Spinal cord (tissue), 10 donors: ENCODE measurements at places on chromosomes 11 and 22.
A peak's percentile ranks its signal among the peaks of the same experiment; 100 is the strongest.

DNA sequence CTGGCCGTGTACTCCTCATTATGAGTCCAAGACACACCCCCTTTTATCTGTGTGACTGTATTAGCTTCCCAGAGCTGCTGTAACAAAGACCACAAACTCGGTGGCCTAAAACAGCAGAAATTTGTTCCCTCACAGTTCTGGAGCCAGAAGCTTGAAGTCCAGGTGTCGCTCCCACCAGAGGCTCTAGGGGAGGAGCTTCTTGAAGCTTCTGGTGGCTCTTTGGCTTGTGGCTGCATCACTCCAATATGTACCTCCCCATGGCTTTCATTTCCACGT, 3.0 kb downstream of the PRR5 start:
- no peak overlapping the region for H3K4me3 ChIP-seq
- H3K27me3 ChIP-seq: peaks cover 17% of the 10 kb centered on the region
- no peak overlapping the region for H3K27ac ChIP-seq
- peaks cover 31% of the 10 kb centered on the region for H3K4me1 ChIP-seq

DNA sequence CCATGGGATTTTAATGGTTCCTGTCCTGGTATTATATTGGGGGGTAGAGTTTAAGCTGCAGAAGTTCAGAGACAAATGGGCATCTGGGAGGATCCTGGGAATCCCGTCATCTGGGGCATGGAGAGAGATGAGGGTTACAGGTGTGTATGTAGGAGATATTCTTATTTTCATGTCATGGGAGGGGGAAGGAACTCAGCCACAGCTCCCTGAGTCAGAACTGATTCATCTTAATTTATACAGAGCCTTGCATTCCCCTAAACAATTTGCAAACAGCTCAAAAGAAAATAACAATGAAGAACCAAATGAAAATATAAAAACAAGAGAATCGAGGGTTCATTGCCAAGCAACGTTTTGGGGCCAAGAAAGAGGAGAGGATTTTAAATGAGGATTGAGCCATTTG, 155.9 kb upstream of the TBCEL start:
- no peaks in the 10 kb centered on the region for H3K4me1 ChIP-seq
- no peaks in the 10 kb centered on the region for H3K27me3 ChIP-seq
- no peak for DNase-seq
- H3K27ac ChIP-seq: no peak overlapping the region
- H3K4me3 ChIP-seq: no peak overlapping the region

DNA sequence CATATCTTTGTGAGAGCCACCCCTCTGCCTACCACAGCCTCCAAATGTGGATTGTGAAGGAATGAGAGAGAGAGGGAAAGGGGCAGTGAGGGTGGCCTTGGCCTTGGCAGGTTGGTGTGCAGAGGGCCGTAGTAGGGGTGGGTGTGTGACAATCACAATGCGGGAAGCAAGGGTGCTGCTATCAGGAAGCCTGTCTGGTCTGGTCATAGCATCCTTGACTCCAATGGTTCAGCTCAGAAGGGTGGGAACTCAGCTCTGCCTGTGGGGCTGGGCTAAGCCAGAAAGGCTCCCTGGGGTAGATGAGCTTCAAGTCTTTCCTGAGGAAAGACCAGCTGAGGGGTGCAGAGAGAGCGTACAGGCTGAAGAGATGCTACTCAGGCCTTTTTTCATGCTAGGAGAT, 72.7 kb downstream of the RRM1 start:
- no peaks in the 10 kb centered on the region for H3K27me3 ChIP-seq
- DNase-seq: no peak
- H3K4me3 ChIP-seq: no peak overlapping the region

- H3K4me1 ChIP-seq: peaks cover 19% of the 10 kb centered on the region
- no peaks in the 10 kb centered on the region for H3K27me3 ChIP-seq
- no peak overlapping the region for H3K4me3 ChIP-seq
- peaks cover 70% of the 10 kb centered on the region for H3K36me3 ChIP-seq
- DNase-seq: no peak
Measured at GRCh38 chr11:2945757-2946287, 16.6 kb upstream of the PHLDA2 start.

- DNase-seq: no peak
- no peaks in the 10 kb centered on the region for H3K36me3 ChIP-seq
- H3K27me3 ChIP-seq: no peaks in the 10 kb centered on the region
- H3K27ac ChIP-seq: no peak overlapping the region
- H3K4me1 ChIP-seq: peaks cover 9% of the 10 kb centered on the region
- H3K4me3 ChIP-seq: no peak overlapping the region
Measured at GRCh38 chr11:112722876-112723275, 238.3 kb upstream of the NCAM1 start.

DNA sequence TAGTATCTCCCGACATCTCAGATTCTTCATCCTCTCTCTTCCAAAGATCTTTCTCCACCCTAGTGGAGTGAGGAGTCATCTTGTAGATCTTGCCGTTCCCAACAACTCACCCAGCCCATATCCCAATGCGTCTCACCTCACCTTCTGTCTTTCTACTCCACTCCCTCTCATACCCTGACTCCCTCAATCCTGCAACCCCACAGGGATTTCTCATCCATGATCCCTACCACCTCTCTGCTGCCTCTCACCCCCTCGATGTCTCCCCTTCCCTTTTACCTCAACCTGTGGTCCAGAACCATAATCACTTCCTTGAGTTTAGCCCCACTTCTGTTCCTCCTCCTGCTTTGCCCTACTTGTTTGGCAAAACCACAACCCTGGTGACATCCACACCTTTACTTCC, 41.7 kb downstream of the OTOG start:
- DNase-seq: no peak
- H3K36me3 ChIP-seq: no peaks in the 10 kb centered on the region
- H3K4me3 ChIP-seq: no peak overlapping the region
- no peak overlapping the region for H3K27ac ChIP-seq

- H3K4me1 ChIP-seq: peaks cover 4% of the 10 kb centered on the region
- no peaks in the 10 kb centered on the region for H3K27me3 ChIP-seq
- H3K27ac ChIP-seq: no peak overlapping the region
- DNase-seq: no peak
- H3K4me3 ChIP-seq: no peak overlapping the region
Measured at GRCh38 chr11:112361396-112361795, 100.7 kb upstream of the PLET1 start.

DNA sequence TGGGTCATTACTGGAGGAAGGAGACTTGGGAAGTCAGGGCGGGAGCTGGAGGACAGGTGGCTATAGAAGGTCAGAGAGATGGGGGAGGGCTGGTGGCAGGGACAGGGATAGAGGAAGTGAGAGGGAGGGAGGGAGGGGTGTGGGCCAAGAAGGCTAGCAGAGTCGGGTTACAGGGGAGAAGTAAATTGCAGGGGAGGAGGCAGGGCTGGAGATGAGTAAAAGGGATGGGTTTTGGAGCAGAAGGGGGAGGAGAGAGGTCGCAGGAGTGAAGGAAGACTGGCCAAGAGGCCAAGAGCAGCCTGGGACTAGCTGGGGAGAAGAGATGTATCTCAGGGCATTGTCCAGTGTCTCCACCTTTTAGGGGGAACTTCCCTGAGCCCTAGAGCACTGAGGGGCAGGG, 33.0 kb downstream of the LRRC10B start:
- H3K4me1 ChIP-seq: peaks cover 21% of the 10 kb centered on the region
- DNase-seq: no peak

DNA sequence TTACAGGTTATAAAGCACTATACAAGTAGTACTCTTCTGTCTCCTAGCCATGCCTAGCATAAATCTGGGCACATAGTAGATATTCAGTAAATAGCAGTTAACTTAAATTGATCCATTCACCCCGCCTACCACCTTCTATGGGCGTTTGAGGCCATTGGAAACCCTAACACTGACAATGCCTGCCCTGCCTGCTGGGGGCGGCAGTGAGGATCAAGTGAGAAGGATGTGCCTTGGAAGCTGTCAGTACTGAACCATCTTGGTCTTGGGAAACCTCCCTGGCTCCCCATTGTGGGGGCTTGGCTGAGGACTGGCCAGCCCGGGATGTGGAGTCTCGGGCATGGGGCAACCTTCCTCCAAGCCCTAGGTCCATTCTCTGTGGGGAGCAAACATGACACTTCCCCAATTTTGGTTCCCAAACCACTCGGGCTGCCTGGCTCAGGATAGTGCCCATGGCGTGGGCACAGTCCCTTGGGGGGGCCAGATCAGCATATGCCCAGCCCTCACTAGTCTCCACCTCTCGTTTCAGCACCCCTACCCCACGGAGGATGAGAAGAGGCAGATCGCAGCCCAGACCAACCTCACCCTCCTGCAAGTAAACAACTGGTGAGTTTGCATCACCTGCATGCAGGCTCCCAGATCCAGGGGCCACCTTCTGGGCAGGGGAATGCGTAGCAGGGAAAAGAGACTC, 67.4 kb downstream of the FEZ1 start:
- no peak for DNase-seq
- peaks cover 25% of the 10 kb centered on the region for H3K4me1 ChIP-seq
- peaks cover 51% of the 10 kb centered on the region for H3K36me3 ChIP-seq

DNA sequence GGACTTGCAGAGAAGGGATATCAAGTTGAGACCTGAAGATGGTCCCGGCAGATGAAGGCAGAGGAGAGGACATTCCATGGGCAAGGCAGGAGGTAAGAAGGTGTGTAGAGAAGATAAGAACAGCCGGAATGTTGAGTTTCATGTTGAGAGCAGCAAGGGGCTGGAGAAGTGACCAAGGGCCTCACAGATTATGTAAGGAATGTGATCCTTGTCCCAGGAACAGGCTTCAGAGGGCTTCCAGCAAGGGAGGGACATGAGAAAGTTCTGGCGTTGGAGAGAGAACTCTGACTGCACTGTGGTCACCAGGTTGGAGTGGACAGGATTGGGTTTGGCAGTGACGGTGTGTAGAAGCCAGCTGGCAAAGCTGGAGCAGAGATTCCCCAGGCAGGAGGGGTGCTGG, 27.6 kb upstream of the PPFIA1 start:
- no peak overlapping the region for H3K27ac ChIP-seq
- H3K4me1 ChIP-seq: peaks cover 4% of the 10 kb centered on the region
- H3K27me3 ChIP-seq: no peaks in the 10 kb centered on the region
- DNase-seq: no peak

- no peak for DNase-seq
- no peak overlapping the region for H3K27ac ChIP-seq
- no peaks in the 10 kb centered on the region for H3K27me3 ChIP-seq
- no peaks in the 10 kb centered on the region for H3K4me1 ChIP-seq
- no peaks in the 10 kb centered on the region for H3K36me3 ChIP-seq
- no peak overlapping the region for H3K4me3 ChIP-seq
Measured at GRCh38 chr11:103978616-103979595, 57.5 kb upstream of the DDI1 start.

- DNase-seq: no peak
- no peaks in the 10 kb centered on the region for H3K27me3 ChIP-seq
- peaks cover 9% of the 10 kb centered on the region for H3K4me1 ChIP-seq
- no peaks in the 10 kb centered on the region for H3K36me3 ChIP-seq
- H3K4me3 ChIP-seq: peak overlapping the region; percentile 71
Measured at GRCh38 chr11:12377824-12378593, 638 bp downstream of the PARVA start.

- no peak overlapping the region for H3K4me3 ChIP-seq
- H3K4me1 ChIP-seq: no peaks in the 10 kb centered on the region
- H3K27me3 ChIP-seq: no peaks in the 10 kb centered on the region
- DNase-seq: peak; percentile 12
- H3K27ac ChIP-seq: no peak overlapping the region
- H3K36me3 ChIP-seq: no peaks in the 10 kb centered on the region
Measured at GRCh38 chr11:22920939-22921565, 60.8 kb upstream of the CCDC179 start.

DNA sequence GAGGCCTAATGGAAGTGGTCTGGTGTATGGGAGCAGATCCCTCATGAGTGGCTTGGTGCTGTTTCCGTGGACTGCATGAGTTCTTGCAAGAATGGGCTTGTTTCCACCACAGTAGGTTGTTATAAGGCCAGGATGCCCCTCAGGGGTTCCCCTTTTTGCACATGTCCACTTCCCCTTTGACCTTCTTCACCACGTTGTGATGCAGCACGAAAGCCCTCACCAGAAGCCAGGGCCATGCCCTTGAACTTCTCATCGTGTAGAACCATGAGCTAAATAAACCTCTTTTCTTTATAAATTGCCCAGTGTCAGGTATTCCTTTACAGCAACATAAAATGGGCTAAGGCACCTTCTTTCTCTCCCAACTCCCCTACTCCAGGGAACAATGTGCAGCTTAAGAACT, 2.8 kb upstream of the NARS2 start:
- H3K4me3 ChIP-seq: no peak overlapping the region
- H3K27me3 ChIP-seq: no peaks in the 10 kb centered on the region
- H3K36me3 ChIP-seq: peaks cover 2% of the 10 kb centered on the region

DNA sequence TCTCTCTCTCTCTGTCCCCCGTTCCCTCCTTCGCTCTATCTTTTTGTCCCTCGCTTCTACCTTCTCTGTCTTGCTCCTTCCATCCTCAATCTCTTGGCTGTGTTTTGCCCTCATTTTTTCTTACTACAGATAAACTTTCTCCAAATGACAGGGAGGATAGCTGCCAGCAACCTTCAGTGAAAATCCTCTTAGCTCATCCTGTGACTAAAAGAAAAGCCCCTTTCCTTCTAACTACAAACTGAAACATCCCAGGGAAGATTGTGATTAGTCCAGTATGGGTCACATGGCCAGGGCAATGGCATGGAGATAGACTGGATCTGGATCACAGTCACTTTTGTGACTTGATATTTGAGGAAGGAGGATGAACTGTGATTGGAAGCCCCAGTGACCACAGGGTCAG, 10.4 kb downstream of the SPON1 start:
- no peaks in the 10 kb centered on the region for H3K36me3 ChIP-seq
- no peak for DNase-seq
- H3K27ac ChIP-seq: no peak overlapping the region
- H3K4me1 ChIP-seq: peaks cover 11% of the 10 kb centered on the region

GRCh38 chr11:26551186-26551801, 20.8 kb downstream of the MUC15 start:
- H3K4me1 ChIP-seq: no peaks in the 10 kb centered on the region
- H3K27ac ChIP-seq: no peak overlapping the region
- H3K4me3 ChIP-seq: no peak overlapping the region
- DNase-seq: no peak

DNA sequence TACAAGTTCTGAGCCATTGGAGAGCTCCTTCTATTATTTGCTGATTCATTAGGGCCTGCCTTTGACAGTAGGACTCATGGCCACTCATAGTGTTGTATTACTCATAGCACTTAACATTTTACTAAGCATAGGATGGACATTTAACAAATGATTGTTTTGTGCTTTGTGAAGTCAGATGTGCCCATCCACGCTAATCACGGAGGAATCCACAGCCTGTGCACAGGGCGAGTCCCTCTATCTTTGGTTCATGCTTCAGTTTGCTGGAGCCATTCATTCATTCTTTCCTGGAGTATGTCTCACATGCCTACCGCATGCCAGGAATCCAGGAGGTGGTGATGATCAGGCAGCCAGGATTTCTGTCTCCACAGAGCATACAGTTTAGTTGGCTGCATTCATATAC, 254.1 kb downstream of the NTM start:
- DNase-seq: no peak
- H3K4me3 ChIP-seq: no peak overlapping the region
- peaks cover 11% of the 10 kb centered on the region for H3K4me1 ChIP-seq

- H3K27me3 ChIP-seq: no peaks in the 10 kb centered on the region
- H3K4me3 ChIP-seq: no peak overlapping the region
- no peak overlapping the region for H3K27ac ChIP-seq
- peaks cover 9% of the 10 kb centered on the region for H3K4me1 ChIP-seq
Measured at GRCh38 chr11:76703707-76704106, 33.2 kb upstream of the LRRC32 start.
